WTC11 (cell line): ENCODE measurements at places on chromosomes 3 and 15.

DNA sequence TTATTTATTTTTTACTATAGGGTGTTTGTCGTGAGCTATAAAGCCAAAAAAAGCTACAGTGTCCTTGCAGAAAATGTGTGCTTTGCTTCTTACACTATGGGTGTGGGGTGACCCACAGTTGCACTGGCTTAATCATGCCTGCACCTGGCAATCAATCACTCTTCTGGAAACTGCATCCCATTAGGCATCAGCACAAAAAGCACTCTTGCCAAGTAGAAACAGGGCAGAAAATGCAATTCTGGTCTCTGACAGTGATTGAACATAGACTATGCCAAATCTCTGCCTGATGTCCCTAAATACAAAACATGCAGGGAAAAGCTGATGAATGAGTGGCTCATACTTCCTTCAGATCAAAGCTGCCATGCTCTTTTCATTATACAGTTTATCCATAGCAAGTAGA is 30.4 kb upstream of the PLAAT1 start:
- no peak for DNase-seq

- DNase-seq = no peak
These were observed 66.0 kb downstream of the ST6GAL1 start for GRCh38 chr3:186996356-186996755.

DNA sequence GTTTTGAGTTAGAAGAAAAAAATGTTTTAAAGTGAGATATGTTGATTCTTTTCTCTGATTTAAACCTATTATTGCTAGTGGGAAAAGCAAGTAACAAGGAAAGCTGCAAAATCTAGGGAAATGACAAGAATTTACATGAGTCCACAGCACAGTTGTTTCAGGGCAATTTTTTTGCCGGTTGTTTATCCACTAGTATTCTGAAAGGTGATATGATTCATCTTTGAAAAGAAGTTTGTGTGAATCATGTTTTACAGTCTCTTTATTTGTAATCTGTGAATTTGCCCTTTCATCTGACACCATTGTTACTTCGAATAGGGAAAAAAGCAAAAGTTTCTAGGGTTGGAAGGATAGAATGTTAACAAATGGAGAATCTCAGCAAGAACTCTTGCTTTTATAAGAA is 894.7 kb downstream of the OTOL1 start:
- DNase-seq = no peak

GRCh38 chr3:53707222-53707621 is 139.0 kb downstream of the CHDH start:
- no peak for DNase-seq

GRCh38 chr3:181711325-181712135 is at the start of gene SOX2:
SOX2 (plus strand) TSS chr3:181711925; CDS start chr3:181712361, 436 bp downstream.
- peak; percentile 88 for DNase-seq
